Activated T-cell treated with anti-CD3 and anti-CD28 coated beads, Interleukin-2, amount 50 U/mL, for 72 hours (primary cell): ENCODE measurements at places on chromosomes 12 and 14. TPM values are rescaled to one million over a fixed set of nuclear protein-coding genes. Genes with fewer than 3 reads are reported as not detected.

GRCh38 chr14:55097881-55098560 lies 31.0 kb upstream of the LGALS3 start:
- H3K36me3 ChIP-seq = no peaks in the 10 kb centered on the region
- peak; percentile 78 for DNase-seq
- peak overlapping the region; percentile 49 for H3K27ac ChIP-seq
- no peaks in the 10 kb centered on the region for H3K27me3 ChIP-seq

GRCh38 chr14:106578481-106578880 lies 1052.1 kb downstream of the TMEM121 start:
- no peak overlapping the region for H3K27ac ChIP-seq
- H3K4me1 ChIP-seq = no peaks in the 10 kb centered on the region
- DNase-seq = no peak

GRCh38 chr12:119480551-119480950 lies 113.0 kb upstream of the TMEM233 start:
- DNase-seq = no peak
- H3K4me1 ChIP-seq = no peaks in the 10 kb centered on the region
- H3K4me3 ChIP-seq = no peak overlapping the region
- H3K27ac ChIP-seq = no peak overlapping the region

DNA sequence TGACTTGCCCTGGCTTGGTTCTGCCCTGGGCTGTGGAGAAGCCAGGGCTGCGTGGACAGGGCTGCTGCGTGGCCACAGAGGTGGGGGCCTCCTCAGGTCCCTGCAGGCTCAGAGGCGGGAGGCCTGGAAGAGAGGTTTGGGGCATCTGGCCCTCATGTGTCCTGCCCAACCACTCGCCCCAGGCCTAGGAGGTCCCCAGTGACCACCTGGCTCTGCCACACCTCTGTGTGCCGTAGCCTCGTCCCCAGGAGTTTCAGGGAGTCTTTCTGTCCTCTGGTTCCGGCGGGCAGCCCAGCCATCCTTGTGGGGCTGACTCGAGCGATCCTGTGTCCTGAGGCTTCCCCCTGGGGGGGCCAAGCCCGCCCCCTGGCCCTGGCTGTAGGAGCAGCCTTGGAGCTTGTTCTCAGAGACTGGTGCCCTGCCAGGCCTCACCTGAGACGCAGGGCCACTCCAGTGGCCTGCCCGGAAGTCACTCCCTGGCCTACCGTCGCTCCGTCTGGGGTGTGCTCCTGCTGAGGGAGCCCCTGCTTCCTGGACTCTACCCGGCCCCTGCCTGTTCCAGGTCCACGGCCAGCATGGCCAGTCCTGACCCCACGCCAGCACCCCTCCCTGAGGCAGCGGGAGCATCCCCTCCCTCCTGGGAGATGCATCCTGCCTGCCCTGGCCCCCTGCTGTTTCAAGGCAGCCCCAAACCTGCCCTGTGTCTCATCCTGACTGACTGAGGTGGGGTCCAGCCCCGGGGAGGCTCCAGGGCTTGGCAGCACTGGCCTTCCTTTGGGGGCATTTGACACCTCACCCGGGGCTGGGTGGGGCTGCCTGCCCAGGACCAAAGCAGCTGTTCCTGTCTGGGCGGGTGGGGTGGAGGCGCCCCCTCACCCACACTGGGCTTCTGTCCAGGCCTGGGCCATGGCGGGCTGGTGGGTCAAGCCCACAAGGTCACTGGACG lies 13.9 kb downstream of the ASPG start:
- H3K4me3 ChIP-seq = no peak overlapping the region
- no peaks in the 10 kb centered on the region for H3K36me3 ChIP-seq

DNA sequence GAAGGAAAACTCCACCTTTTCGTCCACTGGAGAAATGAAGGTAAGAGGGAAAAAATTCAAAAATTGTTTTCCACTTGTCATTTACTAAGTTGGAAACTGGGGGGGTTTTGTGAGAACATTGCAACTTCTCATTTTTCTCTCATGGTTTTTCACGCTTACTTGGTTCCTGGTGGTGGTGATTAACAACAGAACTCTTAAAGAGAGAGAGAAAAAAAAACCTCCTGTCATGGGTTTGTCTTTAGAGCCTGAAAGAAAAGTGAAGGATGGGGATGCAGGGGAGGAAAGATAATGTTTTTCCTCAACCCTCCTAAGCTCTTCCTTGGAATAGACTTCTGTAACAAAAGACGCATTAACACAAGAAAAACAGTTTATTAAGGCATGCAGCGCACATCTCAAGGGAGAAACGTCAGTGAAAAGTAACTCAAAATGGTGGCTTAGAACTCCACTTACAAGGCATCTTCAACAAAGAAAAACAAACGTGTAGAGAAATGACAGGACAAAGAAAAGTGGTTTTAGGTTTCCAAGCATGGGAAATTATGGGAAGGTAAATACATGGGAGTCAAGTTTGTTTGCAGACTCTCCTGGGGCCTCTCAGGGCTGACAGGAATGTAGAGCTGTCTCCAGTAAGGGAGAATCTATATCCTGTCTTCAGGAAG lies 81.9 kb upstream of the ATF7IP start:
- H3K27me3 ChIP-seq = no peaks in the 10 kb centered on the region
- H3K36me3 ChIP-seq = peaks cover 6% of the 10 kb centered on the region
- H3K4me1 ChIP-seq = peaks cover 16% of the 10 kb centered on the region
- no peak overlapping the region for H3K4me3 ChIP-seq
- no peak overlapping the region for H3K27ac ChIP-seq
- no peak for DNase-seq

- H3K27me3 ChIP-seq = no peaks in the 10 kb centered on the region
- DNase-seq = no peak
- peaks cover 4% of the 10 kb centered on the region for H3K36me3 ChIP-seq
- peak overlapping the region; percentile 74 for H3K27ac ChIP-seq
- H3K4me1 ChIP-seq = peaks cover 31% of the 10 kb centered on the region
Observed at GRCh38 chr12:109900752-109901580, 892 bp downstream of the TCHP start.

The SLC7A8 gene
- 1.2 TPM for total RNA-seq

The GTF2H3 gene
- 56.0 TPM for total RNA-seq

GRCh38 chr12:27119797-27120196 lies 37.4 kb upstream of the C12orf71 start:
- H3K27ac ChIP-seq = no peak overlapping the region
- peaks cover under 1% of the 10 kb centered on the region for H3K4me1 ChIP-seq
- DNase-seq = no peak

GRCh38 chr12:82910246-82910893 lies 223.7 kb downstream of the TMTC2 start:
- no peaks in the 10 kb centered on the region for H3K4me1 ChIP-seq
- H3K27me3 ChIP-seq = no peaks in the 10 kb centered on the region
- H3K27ac ChIP-seq = no peak overlapping the region
- no peak for DNase-seq

The TPH2 gene
- not detected for total RNA-seq

- H3K4me3 ChIP-seq = no peak overlapping the region
- peaks cover 4% of the 10 kb centered on the region for H3K27me3 ChIP-seq
- DNase-seq = no peak
- H3K4me1 ChIP-seq = peaks cover 5% of the 10 kb centered on the region
Observed at GRCh38 chr12:591167-592023, 71.8 kb downstream of the NINJ2 start.

DNA sequence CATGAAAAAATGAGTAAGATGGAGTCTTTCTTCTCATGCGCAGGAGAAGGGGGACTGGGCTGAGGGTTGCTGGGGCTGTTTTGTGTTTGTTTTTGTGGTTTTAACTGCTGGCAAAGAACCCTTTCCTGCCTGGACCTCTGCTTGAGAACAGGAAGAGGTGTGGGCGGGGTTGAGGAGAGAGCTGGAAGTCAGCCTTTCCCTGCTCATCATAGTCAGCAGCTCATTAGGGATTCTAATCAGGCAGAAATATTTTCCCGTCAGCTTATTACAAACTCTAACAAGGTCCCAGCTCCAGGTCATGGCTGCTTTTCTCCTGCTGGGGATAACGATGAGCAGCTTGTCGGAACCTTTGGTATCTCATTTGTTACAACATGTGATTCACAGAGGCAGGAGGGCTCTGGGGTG lies 185.0 kb upstream of the NRXN3 start:
- no peak for DNase-seq
- H3K27ac ChIP-seq = no peak overlapping the region
- H3K4me1 ChIP-seq = peaks cover 2% of the 10 kb centered on the region
- peaks cover 4% of the 10 kb centered on the region for H3K27me3 ChIP-seq
- no peak overlapping the region for H3K4me3 ChIP-seq

DNA sequence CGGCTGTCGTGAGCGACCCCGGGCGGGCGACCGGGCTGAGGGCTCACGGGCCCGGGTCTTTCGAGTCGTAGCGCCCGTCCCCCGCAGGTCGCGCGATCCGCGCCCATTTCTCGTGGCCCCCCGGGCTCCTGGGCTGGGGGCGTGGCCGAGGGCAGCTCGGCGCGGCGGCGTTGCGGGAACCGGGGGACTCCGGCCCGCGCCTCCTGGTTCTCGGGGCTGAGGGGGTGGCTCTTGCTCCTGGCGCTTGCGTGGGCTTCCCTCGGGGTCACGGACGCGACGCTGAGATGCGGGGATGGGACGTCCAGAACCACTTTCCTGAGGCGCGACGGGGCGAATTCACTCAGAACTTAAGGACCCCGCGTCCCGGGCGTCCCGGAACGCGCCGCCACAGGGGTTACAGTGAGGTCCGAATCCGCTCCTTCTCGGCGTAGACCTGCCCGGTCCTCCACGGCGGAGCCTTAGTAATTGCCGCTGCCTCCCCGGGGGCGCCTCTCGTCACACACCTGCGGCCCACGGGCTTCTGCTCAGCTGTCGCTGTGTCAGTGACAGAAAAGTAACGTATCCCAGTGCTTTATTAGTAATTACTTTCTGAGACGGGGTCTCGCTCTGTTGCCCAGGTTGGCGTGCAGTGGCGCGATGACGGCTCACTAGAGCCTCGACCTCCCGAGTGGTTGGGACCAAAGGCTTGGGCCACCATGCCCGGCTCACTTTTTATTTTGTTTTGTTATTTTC lies 606 bp downstream of the EP400 start:
- H3K36me3 ChIP-seq = no peaks in the 10 kb centered on the region
- H3K27ac ChIP-seq = peak overlapping the region; percentile 94
- H3K4me3 ChIP-seq = peak overlapping the region; percentile 92
- H3K4me1 ChIP-seq = peaks cover 43% of the 10 kb centered on the region

The PPM1A gene
- total RNA-seq = 62.9 TPM

The C12orf50 gene
- 0.12 TPM for total RNA-seq

- no peak overlapping the region for H3K27ac ChIP-seq
- no peak for DNase-seq
- H3K4me1 ChIP-seq = peaks cover 19% of the 10 kb centered on the region
- H3K36me3 ChIP-seq = peaks cover 4% of the 10 kb centered on the region
- no peak overlapping the region for H3K4me3 ChIP-seq
Observed at GRCh38 chr14:65260786-65261185, 151.7 kb upstream of the FUT8 start.

The HOXC12 gene
- not detected for total RNA-seq

DNA sequence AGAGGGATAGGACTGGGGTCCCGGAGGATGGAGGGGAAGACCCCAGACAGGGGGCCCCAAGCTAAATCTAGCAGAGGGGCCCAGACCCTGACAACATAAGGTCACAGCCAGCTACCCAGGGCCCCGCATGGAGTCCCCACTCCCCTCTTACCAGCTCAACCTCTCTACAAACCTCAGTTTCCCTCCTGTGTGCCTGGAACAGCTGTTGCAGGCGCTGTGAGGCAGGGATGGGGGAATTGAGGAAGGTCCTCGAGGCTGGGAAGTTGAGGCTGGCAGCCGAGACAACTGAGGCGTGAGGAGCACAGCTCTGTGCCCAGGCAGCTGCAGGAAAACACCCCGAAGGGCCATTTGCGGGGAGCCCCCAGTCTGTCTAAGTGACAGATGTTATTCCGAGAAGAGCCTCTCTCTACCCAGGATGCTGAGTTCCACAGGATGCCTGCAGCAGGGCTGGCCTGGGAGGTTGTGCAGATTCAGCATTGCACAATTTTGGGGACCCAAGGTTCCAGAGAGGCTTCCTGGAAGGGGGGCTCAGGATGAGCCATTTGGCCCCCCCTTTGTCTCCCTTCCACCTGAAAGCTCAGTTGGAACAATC lies 42.7 kb upstream of the NCOR2 start:
- H3K27me3 ChIP-seq = peaks cover 35% of the 10 kb centered on the region
- no peak overlapping the region for H3K27ac ChIP-seq
- peaks cover 16% of the 10 kb centered on the region for H3K4me1 ChIP-seq

DNA sequence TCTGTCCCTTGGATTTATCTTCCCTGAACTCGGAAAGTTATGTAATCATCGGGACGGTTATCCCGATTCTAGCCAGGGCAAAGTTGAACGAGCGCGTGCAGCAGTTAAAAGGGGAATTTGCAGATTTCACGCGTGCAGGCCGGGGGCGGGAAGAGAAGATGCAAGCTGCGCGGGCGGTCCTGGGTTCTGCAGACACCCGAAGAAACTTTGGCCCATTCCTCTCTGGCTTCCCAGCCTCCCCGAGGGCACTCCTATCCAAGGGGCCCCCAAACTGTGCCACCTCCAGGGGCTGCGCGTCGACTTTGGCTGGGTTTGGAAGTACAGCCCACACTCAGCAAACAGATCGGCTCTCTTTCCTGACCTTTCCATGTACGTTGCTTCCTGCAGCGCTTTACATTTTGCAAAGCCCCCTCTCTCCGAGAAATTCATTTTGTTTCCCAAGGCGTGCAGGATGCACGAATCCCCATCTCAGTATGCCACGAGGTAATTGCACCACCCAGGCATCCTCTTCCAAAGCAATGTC lies 941 bp upstream of the PPP1CC start:
- DNase-seq = no peak
- peaks cover 38% of the 10 kb centered on the region for H3K4me1 ChIP-seq
- H3K36me3 ChIP-seq = peaks cover 17% of the 10 kb centered on the region
- H3K27ac ChIP-seq = peak overlapping the region; percentile 30
- H3K27me3 ChIP-seq = no peaks in the 10 kb centered on the region

The LRRK2 gene
- not detected for total RNA-seq

The DDX55 gene
- 36.2 TPM for total RNA-seq

The SLC10A1 gene
- not detected for total RNA-seq

The RECQL gene
- 93.4 TPM for total RNA-seq

- DNase-seq = no peak
- no peak overlapping the region for H3K27ac ChIP-seq
- no peaks in the 10 kb centered on the region for H3K27me3 ChIP-seq
- no peaks in the 10 kb centered on the region for H3K36me3 ChIP-seq
Observed at GRCh38 chr12:118326991-118327390, 45.7 kb downstream of the TAOK3 start.

DNA sequence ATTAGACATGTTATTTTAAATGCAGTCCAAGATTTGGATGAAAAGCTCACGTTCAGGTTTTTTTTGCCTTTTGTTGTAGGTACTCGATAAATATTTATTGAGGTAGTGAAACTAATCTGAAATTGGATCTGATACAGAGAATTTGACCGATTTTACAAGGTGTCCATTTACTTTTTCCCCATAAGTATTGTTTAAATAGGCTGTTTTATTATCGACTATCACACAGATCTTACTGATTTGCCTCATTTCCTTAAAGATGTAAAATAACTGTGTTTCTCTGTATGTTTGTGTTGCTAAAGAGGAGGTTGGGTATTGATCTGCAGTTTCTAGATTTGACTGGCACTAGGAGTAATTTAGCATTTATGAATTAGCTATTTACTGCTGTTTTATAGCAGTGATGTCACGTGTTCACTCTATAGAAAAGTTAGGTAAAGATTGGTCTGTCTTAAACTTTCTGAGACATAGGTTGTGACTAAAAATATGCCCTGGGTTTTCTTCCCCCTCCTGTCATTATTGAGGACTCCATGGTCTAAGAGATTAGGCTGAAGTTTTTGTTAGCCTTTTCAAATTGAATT lies 3.5 kb downstream of the RAP1B start:
- H3K4me1 ChIP-seq = peaks cover 84% of the 10 kb centered on the region
- DNase-seq = no peak
- H3K27ac ChIP-seq = peak overlapping the region; percentile 99
- H3K4me3 ChIP-seq = peak overlapping the region; percentile 100
- peaks cover 33% of the 10 kb centered on the region for H3K36me3 ChIP-seq

The CLEC4D gene
- total RNA-seq = not detected

The CYP46A1 gene
- total RNA-seq = 0.10 TPM
